ENCODE measurements at places on chromosomes 11 and 22.
A peak's percentile ranks its signal among the peaks of the same experiment; 100 is the strongest.

DNA sequence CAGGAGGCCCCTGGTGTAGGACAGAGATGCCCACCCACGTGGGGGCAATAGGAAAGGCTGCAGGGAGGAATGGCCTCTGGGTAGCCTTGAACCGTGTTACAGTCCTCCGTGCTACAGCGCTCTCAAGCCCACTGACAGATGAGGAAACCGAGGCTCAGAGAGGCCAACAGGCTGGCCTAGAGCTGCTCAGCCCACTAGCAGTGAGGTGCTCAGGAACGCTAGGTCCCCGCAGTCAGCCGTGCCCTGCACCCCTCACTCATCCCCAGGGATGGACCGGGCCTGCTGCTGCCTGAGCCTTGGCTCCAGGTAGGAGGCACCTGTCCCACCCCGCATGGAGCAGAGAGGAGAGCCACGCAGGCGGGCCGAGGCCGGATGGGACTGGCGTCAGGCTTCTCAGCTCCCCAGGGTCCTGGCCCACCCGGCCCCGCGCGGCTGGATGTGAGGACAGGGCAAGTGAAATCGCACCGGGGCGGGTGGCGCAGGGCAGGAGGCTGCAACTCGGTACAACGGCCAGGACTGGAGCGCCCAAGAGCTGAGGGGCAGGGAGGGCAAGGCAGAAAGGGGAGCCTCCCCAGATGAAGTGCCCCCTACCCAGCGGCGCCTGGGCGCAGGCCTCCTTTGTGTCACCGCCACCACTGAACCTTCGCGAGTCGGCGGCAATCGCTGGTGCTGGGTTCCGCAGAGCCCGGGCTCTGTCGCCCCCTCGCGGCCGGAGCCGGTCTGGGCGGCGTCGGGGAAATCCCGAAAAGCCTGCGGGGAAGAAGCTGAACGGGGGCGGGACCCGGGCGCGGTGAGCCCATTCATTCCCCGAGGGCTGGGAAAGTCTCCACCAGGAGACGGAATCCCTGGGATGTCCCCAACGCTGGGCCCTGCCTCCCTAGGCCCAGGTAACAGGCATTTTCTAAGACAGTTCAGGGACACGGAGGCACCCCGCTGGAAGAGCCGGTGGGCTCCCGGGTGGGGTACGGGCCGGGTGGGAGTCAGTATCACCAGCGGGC lies 8.4 kb upstream of the SLC2A11 start:
- peak; percentile 84 for DNase-seq

DNA sequence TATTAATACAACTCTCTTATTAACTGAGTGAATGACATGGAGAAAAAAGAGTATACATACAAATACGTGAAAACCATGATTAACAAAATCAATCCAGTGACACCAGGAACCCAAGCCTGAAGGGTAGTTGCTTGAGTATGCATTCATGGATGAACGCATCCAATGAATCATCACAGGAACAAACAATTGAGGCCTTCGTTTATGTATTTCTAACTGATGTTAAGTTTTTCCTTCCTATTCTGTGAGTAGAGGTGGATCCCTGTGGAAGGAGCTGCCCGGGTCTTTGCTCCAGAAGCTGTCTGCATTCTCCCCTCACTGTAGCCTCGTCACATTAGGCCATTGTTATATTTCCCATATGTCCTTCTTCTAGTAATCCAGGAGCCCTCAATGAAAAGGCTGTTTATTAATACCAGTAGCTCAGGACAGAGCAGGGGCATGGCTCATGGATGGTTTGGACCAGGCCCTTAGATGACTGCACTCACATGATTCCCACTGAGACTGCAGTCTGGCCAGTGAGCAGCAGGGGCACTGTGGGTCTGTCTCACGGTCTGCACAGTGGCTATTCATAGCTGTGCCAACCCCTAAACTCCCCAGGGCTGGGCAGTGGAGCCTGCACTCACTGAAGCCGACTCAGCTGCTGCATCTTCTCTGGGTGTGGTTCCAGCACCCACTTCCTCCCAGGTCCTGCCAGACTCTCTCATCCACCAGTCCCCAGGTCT lies 128.1 kb upstream of the TOP3B start:
- DNase-seq = no peak

- DNase-seq = no peak
Measured at GRCh38 chr11:125343718-125344131, 152.3 kb downstream of the FEZ1 start.

- DNase-seq = no peak
Measured at GRCh38 chr11:103077554-103077953, 14.4 kb downstream of the DCUN1D5 start.

GRCh38 chr22:50011447-50012210 lies 936 bp downstream of the IL17REL start:
- no peak for DNase-seq

GRCh38 chr22:26642465-26643417 lies 14.6 kb upstream of the MIAT start:
- DNase-seq = peak; percentile 70

GRCh38 chr11:45145379-45146071 lies 914 bp upstream of the PRDM11 start:
- DNase-seq = no peak

GRCh38 chr11:126341760-126342161 lies 13.7 kb upstream of the ST3GAL4 start:
- no peak for DNase-seq

DNA sequence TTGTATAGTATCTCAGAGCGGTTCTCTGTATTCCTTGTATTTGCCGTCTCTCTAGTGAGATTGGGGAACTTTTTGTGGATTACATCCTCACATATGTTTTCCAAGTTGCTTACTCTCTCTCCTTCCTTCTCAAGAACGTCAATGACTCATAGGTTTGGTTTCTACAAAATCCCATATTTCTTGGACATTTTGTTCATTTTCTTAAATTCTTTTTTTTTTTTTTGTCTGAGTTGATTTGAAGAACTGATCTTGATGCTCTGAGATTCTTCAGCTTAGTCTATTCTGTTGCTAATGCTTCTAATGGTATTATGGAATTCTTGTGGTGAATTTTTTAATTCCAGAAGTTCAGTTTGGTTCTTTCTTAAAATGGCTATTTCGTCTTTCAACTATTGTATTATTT lies 28.4 kb upstream of the SLN start:
- DNase-seq = no peak

DNA sequence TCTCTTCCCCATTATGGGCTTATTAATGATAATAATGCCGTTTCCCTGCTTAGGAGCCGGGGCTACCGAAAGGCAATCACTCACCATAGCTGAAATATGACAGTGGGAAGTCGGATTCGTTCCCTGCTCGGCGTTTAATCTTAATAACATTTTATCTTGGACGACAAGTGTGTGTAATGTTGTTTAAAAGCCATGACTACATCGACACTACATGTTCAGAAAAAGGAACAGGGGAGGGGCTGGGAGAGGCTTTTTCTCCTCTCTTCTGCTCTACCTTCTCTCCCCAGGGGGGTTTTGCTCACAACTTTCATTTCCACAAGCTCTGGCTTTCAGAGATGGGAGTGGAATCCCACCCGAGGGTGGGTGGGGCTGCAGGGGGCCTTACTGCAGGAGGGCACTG lies 105.5 kb downstream of the DSCAML1 start:
- DNase-seq = no peak

DNA sequence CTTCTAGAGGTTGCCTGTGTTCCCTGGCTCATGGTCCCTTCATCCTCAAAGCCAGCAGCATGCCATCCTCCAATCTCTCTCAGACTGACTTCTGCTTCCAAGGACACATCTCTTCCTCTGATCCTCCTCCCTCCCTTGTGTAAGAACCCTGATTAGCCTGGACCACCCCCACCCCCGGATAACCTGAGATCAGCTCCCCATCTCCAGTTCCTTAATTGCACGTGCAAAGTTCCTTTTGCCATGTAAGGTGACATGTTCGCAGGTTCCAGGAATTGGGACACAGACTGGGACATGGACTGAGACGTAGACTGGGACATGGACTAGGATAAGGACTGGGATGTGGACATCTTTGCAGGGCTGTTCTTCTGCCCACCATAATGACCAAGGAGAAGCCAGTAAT lies 925.3 kb downstream of the TBC1D22A start:
- DNase-seq = no peak

DNA sequence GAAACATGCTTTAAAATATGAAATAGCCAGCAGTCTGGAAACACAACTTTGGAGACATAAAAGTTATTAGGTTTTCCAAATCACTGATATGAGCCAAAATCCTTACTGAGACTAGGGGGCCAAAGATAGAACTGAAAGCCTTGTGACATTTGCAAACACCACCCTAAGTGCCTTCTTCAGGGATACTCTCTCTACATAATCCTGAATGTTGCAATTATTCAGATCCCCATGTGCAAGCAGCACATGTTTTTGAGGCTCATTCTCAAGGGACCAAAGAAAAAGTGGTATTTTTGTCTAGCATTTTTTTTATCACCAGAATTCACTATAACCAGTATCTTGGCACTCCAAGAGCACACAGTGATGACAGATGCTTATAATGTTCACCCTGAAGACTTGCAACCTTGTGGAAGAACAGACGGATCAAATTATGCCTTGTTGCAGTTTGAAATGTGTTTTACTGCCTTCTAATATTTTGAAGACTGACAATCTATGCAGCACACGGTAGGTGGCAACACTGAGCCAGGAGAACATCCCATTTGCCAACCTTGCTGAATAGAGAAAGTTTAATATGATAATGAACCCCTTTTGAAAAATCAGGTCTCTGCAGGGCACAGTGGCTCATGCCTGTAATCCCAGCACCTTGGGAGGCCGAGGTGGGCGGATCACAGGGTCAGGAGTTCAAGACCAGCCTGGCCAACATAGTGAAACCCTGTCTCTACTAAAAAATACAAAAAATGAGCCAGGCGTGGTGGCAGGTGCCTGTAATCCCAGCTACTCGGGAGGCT lies 78.5 kb downstream of the PLEKHA7 start:
- no peak for DNase-seq

DNA sequence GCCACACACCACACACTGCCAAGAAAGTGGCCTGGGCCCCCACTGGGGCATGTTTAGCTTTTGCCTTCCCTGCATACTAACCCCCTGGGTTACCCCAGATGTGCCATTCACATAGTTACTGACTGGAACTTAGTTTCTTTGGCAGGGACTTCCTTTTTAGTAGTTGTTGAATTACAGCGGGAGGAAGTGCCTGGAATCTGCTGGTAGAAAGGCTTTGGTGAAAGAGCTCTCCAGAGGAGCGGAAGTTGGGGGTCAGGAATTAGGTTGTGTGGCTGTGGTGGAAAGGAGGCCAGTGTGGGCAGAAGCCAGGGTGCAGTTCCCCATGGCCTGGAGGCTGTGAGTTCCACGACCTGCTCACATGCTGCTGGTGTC lies 69.0 kb downstream of the MED15 start:
- DNase-seq = no peak

DNA sequence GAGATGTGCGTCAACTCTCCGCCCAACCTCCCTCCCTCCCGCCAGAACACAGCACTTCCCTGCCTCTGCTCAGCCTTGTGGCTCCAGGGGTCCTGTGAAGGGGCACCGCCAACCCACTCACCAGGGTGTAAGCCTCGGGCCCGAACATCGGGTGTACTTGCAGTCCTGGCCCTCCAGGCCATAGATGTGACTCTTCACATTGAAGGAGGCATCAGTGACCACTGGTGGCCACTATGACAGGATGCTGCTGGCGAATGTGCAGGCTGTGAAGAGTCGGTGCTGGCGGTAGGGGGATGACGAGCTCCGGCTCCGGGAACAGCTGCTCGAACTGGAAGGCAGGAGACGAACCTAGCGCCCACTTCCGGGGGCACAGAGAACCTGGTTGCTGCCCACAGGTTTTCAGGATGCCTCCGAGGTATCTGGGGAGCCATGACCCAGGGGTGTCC lies 97.4 kb downstream of the MED15 start:
- no peak for DNase-seq

- DNase-seq = no peak
Measured at GRCh38 chr11:88428959-88429358, 91.4 kb upstream of the CTSC start.

GRCh38 chr11:36361472-36361871 lies 65.4 kb downstream of the PRR5L start:
- no peak for DNase-seq

DNA sequence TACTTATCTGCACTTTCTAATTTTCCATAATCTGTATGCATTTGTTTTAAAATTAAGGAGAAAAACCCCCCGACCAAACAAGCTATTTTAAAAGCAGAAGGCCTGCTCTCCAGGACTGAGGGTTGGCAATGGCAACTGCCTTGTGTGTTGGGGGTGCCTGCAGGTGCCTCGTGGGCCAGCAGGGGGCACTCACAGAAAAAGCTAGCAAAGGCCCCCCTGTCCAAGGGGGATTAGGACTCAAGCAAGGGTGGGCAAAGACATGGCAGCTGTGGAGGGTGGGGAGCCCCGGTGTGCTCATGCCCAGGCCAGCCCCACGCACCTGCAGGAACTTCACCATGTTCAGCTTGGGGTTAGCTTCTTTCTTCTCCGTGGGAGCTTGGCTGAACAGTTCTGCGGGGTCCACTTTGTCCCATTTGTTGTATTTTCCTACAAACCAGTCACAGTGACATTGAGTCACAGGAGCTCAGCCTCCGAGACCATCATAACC lies 10.3 kb downstream of the TOP3B start:
- DNase-seq = peak; percentile 44

DNA sequence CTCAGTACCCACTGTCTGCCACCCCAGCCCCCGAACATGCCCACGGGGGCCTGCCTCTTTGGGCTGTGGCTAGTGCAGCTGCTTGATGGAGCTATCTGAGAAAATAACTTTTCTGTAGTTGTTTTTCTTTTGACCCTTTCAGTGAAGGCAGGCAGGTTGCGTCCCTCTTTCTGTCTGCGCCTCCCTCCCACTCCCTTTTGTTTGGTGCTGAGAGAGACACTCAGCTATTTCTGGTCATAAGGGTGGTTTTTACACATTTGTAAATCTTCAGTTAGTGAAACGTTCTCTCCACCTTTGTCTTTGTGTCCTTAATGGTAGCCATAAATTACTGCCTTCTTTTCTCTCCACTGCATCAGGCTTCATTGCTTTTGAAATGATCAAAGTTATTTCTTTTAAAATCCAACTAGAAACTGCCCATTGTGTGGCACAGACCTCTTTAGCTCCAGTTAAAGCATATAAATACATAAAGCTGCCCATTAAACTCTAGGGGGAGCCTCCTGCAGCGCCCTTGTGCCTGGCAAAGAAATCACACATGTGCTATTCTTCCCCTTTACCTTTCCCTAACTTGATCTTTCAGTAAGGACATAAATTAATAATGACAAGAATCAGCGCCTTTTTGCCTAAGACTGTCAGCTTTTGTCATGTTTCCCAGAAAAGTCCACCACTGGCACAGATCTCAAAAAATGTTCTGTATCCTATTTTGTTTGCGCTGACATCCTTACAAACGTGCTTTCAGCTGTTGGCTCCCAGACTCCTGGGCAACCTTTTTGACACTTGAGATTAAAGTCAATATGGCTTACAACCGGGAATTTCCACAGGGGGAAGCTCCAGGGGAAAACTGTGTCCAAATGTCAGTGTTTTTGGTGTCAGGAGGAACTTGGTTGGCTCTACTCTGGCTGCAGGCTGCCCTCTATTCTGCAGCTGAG lies 1.7 kb upstream of the SCUBE2 start:
- DNase-seq = no peak

DNA sequence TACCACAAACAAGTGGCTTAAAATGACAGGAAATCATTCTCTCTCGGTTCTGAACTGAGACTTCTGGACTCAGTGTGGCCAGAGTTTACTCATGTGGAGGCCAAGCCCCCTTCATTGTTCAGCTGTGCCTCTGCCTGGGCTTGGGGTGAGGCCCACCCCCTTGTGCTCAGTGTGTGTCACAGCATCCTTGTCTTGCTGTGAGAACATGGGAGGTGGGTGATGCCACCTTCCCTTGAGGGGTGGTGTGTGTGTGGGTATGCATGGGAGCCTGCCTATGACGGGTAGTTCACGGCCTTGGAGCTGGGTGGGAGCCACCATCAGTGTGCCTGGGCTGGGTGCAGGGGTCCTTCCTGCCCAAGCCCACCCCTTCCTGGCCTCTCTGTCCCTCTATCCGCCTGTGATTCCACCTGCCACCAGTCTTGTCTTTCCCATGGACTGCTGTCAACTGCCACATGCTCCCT lies 101.7 kb downstream of the MORC2 start:
- no peak for DNase-seq

All from stimulated activated CD4-positive, alpha-beta T cell treated with anti-CD3 and anti-CD28 coated beads, Interleukin-12 subunit alpha, Interleukin-12 subunit beta, amount 100 ng/mL, for 24 hours (primary cell).